Brain microvascular endothelial cell (primary cell): ENCODE measurements at places on chromosomes 5 and 9.

DNA sequence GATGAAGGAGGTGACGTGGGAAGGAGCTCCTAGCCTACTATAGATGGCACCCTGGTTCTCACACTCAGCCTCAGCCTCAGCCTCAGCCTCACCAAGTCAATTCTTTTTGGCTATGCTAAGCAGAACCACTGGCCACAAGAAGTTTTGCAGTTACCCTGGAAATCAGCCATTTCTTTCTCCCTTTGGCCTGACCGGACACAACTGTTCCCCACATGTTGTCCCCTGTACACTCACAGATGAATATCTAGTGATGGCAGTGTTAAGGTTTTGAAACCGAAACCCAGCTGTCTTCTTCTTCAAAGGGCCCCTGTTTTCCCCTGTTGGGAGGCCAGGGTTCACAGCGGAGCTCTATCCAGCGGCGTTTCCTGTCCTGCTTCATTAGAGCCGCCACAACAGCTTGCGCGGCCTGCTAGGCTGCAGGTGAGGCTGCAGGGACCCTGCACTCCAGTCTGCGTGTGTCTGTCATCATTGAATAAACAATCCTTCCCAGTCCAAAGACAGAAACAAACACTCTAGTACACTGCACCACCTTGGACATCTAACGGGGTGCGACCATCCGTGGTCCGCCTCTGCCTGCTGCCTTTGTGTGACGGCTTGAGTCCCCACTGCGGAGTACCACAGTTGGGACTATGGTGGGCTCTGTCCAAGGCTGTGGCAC is 250.5 kb downstream of the DENND1A start:
- DNase-seq = no peak

- DNase-seq = no peak
Measured at GRCh38 chr5:143893638-143894037, 81.7 kb downstream of the HMHB1 start.

- peak; percentile 62 for DNase-seq
Measured at GRCh38 chr5:6732634-6733410, 19.6 kb downstream of the TENT4A start.

- no peak for DNase-seq
Measured at GRCh38 chr5:31655491-31655890, 16.6 kb downstream of the PDZD2 start.

GRCh38 chr5:168434746-168435321 is 51.4 kb upstream of the RARS1 start:
- peak; percentile 34 for DNase-seq

GRCh38 chr9:120922404-120923195 is 4.0 kb downstream of the TRAF1 start:
- DNase-seq = no peak

DNA sequence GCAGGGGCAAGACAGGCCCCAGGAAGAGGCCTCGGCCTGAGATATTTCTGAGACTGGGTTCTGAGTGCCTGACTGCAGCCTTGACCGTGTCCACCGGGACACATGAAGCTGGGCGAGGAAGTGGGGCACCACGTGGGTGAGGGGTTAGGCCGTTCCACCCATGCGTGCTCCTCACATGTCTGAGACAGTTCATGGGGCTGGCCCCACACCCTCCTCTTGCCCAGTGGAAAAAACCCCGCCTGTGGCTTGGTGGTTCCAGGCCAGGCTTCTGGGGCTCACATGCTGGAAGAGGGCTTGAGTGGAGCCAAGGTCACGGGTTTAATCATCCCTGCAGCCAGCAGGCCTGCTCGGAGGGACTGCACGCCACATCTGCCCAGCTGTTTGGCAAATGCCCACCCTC is 11.4 kb downstream of the HMCN2 start:
- no peak for DNase-seq

GRCh38 chr9:132381966-132382541 is 24.6 kb downstream of the TTF1 start:
- no peak for DNase-seq

DNA sequence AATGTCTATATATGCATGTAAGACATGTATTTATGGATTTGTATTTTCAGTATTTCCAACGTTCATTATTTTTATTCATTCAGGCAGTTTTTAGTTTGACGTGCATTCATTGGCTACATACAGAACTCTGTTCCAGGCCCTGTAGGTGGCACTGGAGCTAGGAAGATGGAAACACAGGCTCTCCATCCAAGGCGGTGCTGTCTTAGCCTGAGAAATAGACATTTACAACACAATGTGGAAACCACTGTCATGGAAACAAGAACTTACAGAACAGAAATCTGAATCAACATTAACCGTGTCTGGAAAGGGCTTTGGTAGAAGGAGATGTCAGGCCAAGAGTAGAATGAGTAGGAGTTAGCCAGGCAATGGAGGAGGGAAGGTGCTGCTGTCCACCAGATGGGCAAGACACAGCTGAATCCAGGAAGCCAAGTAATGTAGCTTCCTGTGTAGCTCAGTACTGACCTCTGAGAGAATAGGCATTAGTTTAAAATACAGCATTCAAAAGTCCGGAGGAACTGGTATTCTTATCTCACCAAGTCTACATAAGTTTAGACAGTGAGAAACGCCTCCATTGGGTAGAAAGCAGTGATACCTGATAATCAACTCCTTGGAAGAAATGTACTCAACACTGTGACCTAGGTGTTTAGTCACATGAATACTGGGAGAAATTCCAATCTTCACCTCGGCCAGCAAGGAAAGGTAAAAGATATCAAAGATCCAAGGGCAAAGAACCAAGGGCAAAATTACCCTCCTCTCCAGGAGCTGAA is 388.6 kb upstream of the CDH6 start:
- peak; percentile 76 for DNase-seq

GRCh38 chr5:67339219-67339767 is 142.7 kb upstream of the CD180 start:
- no peak for DNase-seq

DNA sequence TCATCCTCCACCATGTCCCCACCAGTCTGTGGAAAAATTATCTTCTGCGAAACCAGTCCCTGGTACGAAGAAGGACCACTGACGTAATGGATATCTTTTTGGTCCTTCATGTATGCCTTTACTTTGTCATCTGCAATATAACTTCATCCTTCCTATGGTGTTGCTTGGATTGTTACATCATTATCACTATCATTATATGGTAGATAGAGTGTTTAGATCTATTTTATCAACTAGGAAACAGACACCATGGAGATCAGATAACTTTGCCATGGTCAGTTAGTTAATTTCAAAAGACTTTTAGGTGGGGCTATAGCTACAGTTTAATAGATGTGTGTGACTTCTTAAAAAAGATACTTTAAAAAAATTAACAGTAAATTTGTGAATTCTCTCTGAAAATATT is 23.8 kb upstream of the CAMLG start:
- DNase-seq = no peak

DNA sequence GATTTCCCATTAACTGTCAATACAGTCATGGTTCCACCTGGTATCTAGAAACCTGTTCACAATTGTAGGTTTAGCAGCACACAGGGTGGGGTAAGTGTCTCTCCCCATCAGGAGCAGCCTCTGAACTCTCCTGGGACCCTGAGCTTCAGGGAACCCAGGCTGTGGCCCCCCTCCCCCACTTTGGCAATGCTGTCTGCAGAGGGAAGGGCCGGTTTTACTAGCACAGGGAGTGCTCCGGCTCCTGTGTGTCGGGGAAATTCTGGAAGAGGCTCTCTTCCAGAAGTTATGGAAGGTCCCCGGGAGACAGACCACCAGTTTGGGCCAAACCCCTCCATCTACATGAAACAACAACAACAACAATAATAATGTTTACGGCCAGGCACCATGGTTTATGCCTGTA is 9.9 kb downstream of the DAB2IP start:
- no peak for DNase-seq

DNA sequence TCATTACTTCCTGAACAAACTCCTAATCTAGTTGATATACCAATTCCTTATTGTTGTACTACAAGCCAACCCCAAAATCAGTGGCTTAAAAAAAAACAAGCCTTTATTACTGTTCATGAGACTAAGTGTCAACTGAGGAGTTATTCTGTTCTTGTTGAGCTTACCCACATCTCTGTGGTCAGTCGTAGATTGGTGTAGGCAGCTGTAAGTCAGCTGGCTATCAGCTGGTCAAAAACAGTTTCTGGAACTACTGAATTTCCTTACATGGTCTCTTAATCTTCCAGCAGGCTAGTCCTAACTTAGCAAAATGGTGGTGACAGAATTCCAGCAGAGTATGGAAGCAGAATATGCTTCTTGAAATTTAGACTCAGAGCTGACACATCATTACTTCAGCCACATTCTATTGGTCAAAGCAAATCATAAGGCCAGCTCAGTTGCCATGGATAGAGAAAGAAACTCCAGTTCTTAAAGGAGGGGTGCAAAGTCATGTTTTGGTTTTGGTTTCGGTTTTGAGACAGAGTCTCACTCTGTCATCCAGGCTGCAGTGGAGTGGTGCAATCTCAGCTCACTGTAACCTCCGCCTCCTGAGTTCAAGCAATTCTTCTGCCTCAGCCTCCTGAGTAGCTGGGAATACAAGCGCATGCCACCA is 386.1 kb upstream of the MPDZ start:
- DNase-seq = peak; percentile 46

DNA sequence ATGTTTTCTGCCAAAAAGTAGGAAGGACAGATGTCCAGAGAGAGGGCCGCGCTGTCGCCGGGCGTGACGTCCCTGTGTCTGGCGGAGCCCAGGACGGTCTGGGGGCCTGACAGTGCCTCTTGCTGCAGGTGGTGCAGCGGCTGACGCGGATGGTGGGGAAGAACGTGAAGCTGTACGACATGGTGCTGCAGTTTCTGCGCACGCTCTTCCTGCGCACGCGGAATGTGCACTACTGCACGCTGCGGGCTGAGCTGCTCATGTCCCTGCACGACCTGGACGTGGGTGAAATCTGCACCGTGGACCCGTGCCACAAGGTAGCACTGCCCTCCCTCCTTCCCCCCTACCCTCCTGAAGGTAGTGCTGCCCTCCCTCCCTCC is 7.8 kb downstream of the NELFB start:
- DNase-seq = no peak

DNA sequence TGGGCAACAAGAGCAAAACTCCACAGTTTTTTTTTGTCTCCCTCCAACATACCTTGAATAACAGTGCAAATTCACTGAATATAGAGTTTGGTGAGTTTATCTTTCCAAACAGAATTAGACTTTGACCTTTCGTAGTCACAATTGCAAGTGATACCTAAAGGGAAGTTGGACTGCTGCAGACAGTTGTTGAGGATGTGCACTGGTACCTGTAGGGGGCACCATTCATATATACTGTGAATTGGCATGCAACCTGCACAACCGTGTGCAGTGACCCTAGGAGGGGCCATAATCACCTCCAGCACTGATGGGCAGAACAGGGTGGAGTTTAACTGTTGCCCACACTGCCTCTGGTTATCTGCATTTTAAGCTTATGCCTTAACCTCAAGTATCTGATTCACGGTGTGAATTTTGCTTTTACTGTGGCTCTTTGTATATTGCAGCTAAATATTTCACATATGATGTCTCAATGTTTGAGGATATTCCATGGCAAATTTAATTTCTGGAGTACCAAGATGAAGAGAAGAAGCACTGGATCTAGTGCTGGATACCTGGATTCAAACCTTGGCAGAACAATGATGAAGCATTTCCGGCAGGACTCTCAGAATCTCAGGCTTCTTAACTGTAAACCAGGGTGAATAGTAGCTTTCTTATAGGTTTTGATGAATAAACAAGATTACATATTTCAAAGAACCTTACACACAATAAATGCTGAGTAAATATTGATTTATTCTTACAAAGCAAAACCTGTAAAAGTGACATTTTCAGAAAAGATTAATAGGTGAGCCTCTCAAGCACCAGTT is 144.3 kb downstream of the ACTBL2 start:
- no peak for DNase-seq

- no peak for DNase-seq
Measured at GRCh38 chr9:13414349-13414748, 134.9 kb upstream of the MPDZ start.

DNA sequence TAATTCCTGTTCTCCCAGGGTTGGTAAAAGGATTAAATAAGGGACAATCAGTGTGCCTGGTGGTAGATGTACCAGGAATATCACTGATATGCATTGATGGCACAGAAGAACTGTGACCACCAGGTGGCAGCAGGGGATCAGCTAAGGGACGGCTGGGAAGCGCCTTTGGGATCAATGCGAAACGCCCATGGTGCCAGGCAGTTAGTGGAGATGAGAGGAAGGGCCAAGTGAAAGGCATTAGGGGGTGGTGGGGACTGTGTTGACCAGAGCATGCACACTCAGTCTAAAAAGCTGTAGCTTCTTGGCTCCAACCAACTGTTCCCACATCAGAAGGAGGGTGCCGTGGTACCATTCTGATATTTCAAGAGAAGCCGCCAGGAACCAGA is 55.6 kb downstream of the ARHGEF37 start:
- peak; percentile 66 for DNase-seq

GRCh38 chr5:158450751-158451171 is 591.8 kb upstream of the CLINT1 start:
- peak; percentile 53 for DNase-seq

DNA sequence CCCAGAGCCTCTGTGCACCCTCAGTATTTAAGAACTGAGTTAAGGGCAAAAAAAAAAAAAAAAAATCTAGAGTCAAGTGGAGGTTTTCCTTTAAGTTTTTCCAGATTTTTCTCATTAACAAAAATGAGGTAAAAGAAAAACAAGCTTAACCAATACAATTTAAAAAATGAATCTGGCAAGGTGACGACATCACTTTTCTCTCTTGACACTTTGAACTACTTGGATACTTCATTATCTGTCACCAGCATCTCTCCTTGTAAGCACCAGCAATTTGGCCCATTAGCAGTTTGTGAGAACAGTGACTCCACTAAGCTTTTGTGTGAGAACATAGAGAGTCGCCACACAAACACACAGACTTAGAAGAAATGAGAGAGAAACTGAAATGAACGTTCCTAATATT is 345.7 kb upstream of the SLC30A5 start:
- DNase-seq = no peak

- no peak for DNase-seq
Measured at GRCh38 chr9:100355561-100355960, 2.8 kb upstream of the TEX10 start.

- DNase-seq = no peak
Measured at GRCh38 chr9:2634153-2634552, 12.6 kb downstream of the VLDLR start.

DNA sequence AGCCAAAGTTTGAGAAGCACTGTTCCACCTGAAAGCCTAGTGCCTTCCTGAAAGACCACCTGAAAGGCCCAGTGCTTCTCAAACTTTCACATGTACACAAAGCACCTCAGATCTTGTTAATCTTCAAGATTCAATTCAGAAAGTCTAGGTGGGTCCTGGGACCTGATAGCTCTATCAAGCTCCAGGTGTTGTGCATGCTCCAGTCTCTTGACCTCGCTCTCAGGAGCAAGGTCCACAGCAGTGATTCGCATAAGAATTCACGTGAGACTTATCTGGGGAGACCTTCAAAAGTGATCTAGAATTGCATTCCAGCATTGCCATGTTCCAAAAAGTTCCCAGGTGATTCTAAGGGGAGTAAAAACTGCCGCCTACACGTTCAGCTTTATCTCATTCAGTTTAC is 102.1 kb downstream of the PIK3R1 start:
- DNase-seq = no peak

GRCh38 chr5:126536874-126537273 is 58.1 kb downstream of the ALDH7A1 start:
- DNase-seq = no peak

- DNase-seq = no peak
Measured at GRCh38 chr9:113933671-113934070, 57.6 kb downstream of the ZNF618 start.

GRCh38 chr5:172707285-172708182 is 63.5 kb downstream of the DUSP1 start:
- peak; percentile 49 for DNase-seq

- no peak for DNase-seq
Measured at GRCh38 chr5:134917070-134917815, 12.3 kb downstream of the PCBD2 start.
